Epithelial cell of prostate (primary cell): ENCODE measurements at places on chromosomes 11 and 22.

- no peak for DNase-seq
These were observed 3.5 kb downstream of the CBX7 start for GRCh38 chr22:39148727-39149535.

DNA sequence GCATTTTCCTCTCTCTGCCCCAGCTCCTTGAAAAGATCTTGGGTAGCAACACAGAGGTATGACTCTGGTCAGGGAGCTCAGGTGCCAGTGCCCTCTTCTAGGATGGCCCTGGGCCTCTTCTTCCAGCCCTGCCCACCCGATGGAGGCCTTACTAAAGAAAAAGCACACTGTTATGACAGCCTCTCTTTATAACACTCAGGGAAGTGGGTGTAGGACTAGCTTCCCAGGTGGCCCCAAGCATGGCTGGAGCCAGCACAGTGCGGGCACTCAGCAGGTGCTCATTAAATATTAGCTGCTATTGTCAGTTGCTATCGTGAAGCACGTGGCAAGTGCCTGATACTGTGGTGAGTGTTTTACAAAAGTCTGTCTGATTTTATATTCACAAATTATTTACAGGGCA, 127.2 kb upstream of the B3GAT1 start:
- no peak for DNase-seq

DNA sequence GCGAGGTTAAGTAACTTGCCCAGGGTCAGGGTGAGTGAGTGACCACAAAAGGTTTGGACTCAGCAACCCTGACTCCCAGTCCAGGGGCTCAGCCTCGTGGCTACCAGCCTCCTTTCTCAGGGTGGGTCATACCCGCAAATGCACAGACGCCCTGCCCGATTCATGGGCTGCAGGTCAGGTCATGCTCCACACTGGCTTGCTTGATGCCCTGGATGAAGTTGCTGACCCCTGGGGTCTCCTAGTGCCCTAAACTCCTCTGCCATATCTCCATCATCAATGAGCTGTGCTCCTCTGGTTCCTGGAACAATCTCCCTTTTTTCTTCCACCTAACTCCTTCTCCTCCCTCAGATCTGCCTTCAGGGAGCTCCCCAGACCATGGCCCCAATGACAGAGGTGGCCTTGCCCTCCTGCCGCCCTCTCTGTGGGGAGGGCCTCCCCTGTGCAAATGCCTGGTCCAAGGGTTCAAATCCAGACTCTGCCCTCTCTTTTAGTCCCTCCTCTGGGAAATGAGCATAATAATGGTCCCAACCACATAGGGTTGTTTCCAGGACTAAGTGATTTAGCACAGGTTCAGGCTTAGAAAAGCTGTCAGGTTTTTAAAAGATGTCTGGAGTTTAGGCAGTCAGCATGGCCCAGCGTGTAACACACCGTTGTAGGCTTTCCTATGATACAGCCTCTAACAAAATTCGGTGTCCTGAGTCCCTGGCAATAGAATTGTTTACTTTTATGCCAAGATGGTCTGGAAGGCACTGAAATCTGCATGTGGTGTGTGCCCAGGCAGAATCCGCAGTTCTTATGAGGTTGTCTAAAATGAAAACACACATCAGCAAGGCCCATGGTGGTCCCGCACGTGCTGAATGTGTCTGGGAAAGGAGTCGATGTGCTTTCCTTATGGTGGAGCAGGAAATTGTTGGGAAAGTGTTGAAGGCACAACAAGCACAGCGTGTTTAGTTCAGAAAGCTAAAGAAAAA, 63.6 kb downstream of the CD82 start:
- no peak for DNase-seq

GRCh38 chr11:36022882-36023281, 79.0 kb downstream of the LDLRAD3 start:
- DNase-seq, result no peak

DNA sequence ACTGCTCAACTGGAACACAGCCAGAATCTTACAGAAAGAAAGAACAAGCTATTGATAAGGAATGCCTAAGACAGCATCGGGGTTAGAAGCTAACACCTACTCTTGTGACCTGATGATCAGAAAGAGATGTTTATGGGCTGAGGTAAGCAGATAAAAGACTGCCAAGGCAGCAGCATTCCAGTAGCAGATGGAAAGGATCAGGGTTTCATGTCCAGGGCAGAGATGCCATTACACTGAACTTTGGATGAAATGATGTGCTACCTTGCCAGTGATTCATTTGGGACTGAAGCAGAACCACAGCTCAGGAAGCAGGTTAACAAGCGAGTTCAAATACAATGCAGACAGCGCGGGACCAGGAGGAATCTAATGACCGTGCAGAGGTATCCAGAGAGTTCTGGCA, 27.1 kb upstream of the APOA1 start:
- no peak for DNase-seq

- DNase-seq, result peak; percentile 91
These were observed 3.2 kb downstream of the MYEOV start for GRCh38 chr11:69296890-69297786.

GRCh38 chr11:134615041-134615615, 203.1 kb upstream of the B3GAT1 start:
- no peak for DNase-seq

- no peak for DNase-seq
These were observed 394 bp downstream of the CHRM4 start for GRCh38 chr11:46391186-46391577.

GRCh38 chr11:66315921-66316811, 678 bp downstream of the CD248 start:
- DNase-seq, result no peak

DNA sequence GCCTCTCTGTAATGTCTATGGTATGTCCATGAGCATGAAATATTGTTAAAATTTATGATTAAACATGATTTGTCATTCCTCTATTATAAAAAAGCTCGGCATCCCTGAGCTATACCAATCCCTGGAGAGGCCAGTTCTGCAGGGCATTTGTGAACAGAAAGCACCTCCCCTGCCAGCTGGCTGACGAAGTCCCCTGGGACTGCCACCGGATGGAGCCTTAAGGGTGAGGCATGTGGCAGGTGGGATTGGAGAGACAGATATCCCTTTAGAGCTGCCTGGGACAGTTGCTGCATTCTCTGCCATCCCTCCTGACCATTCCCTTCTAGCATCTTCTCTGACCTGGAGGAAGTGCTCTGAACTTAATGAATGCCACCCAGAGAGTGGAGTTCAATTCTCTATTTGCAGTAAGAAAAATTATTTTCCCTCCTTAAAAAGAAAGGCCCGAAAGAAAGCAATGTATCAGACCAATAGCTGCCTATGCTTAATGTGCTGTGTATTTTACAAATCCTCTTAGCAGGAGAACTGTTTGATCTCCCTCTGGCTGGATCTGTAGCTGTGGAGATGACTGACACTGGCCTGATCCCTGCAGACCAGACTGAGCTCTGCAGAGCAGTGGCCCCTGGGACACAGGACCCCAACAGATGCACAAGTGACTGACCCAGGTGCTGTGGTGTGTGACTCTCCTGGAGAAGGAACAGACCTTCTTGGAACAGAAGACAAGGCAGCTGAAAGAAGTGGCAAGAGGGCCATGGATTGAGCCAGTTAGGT, 219.0 kb upstream of the NAV2 start:
- no peak for DNase-seq

GRCh38 chr22:44894782-44895181, 115.0 kb downstream of the PHF21B start:
- DNase-seq, result no peak

DNA sequence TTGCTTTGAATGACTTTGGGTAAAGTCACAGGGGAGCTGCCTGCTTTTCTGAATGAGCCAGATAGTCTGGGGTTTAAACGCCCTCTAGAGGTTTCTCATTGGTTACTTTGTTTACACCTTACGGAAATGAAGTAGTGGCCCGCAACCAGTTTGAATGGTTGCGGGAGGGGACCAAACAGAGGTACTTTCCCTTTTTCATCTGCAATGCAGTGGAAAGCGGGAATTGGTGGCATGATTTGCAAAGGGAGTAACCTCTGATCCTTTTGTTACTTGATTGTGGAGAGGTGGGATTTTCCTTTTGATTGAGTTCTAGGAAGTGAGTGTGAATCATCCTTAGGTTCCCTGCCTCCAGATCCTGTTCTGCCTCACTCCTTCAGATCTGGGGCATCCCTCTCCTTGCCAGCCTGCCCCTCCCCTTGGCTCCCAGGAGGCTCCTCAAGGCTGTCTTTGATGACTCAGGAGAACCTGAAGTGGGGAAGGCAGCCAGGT, 15.9 kb upstream of the GLYATL1 start:
- DNase-seq, result peak; percentile 43

DNA sequence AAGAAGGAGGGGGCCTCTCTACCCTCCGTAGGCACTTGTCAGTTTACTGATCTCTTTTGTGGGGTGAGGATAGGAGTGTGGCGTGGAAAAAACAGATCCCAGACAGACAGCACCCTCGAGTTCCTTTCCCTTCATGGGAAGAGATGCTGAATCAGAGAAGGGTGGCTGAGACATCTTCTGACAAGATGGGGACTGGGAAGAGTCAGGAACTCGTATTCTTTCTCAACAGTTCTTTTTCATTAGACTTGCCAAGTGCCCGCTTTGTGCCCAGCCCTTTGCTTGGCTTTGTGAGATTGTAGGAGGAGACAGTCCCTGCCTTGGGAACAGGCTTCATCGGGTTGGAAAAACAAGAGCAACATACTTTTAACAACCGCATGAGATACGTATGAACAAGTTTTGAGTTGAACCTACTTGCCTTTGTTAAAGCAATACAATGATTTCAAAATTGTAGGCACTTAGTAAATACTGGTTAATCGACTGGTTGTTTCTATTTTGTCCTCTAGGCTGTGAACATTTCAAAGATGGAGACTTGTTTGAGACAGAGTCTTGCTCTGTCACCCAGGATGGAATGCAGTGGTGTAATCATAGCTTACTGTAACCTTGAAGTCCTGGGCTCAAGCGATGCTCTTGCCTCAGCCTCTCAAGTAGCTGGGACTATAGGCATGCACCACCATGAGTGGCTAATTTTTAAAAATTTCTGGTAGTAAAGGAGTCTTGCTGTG, 1.1 kb downstream of the RRM1 start:
- DNase-seq, result peak; percentile 54

GRCh38 chr11:95586155-95586554, 203.4 kb downstream of the FAM76B start:
- DNase-seq, result no peak

- peak; percentile 87 for DNase-seq
These were observed 27.9 kb downstream of the MB start for GRCh38 chr22:35589071-35589755.

- no peak for DNase-seq
These were observed 25.8 kb downstream of the NF2 start for GRCh38 chr22:29628996-29629902.

DNA sequence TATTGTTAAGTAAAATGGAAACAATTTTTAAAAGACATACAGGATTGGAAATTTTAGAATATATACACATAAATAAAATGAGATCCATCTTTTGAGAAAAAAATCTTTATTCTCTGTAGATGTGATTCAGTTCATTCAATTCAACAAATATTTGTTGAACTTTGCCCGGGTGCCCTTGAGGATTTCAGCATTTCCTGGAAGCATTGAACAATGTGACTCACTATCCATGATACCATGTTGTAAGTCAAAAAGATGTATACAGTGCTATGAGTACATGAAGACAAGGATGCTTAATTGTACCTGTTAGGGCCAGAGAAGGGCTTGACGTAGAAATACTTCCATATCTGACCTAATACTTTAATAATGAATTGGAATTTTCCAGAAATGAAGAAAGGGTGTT, 353.7 kb downstream of the METTL15 start:
- no peak for DNase-seq

- DNase-seq, result no peak
These were observed 4.7 kb downstream of the HYOU1 start for GRCh38 chr11:119052163-119052814.

DNA sequence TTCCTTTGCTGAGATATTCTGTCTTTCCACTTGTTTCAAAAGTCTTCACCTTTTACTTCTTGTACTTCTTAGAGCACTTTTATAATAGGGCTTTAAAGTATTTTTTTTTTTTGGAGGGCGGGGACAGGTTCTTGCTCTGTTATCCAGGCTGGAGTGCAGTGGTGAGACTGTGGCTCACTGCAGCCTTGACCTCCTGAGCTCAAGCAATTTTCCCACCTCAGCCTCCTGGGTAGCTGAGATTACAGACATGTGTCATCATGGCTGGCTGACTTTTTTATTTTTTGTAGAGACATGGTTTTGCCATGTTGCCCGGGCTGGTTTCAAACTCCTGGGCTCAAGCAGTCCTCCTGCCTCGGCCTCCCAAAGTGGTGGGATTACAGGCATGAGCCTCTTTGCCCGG, 57.9 kb downstream of the DYNC2H1 start:
- DNase-seq, result no peak
